CMK (cell line): ENCODE measurements at places on chromosomes 5 and 9.
A peak's percentile ranks its signal among the peaks of the same experiment; 100 is the strongest.

- no peak for DNase-seq
Observed at GRCh38 chr9:137056739-137057415, 3.0 kb upstream of the ENTPD2 start.

- DNase-seq, result peak; percentile 11
Observed at GRCh38 chr9:13088720-13089427, 190.6 kb downstream of the MPDZ start.

DNA sequence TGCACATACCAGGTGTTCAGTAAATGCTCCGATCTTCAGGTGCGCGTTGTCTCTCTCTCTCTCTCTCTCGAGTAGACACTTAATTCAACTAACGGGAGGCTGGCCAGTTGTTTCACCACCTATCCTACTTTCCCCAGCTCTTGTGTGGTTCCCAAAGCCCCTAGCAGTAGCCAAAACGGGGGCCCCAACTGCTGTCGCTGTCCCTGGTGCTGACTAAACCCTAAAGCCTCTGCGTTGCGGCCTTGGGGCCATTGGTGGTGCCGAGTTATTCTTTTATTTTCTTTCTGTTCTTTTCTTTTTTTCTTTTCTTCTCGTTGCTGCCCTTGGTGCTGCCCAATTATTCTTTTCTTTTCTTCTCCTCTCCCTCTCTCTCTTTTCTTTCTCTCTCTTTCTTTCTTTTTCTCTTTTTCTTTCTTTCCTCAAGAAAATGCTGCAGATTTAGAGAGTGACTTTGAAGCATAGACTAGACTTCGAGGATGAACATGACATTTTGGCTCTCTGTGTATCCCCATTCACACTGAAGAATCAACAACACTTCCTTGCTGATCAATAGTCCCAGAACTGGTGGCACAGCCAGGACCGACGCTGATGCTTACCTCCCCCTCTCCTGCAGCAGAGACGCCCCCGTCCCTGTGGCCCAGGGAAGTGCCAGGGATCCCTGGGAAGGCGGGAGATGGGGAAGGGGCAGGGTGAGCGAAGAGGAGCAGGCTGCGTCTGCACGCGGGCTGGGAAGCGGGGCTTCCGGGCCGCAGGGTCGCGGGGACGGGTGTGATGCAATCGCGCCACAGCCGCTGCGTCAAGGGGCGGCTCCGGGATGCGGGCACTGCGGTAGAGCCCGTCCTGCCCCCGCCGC, at the start of gene FBLL1:
Gene FBLL1, plus strand, starts transcription at position 785 of the 853 bp plus-strand sequence. CDS start 200 bp downstream, outside the sequence.
- DNase-seq, result no peak

DNA sequence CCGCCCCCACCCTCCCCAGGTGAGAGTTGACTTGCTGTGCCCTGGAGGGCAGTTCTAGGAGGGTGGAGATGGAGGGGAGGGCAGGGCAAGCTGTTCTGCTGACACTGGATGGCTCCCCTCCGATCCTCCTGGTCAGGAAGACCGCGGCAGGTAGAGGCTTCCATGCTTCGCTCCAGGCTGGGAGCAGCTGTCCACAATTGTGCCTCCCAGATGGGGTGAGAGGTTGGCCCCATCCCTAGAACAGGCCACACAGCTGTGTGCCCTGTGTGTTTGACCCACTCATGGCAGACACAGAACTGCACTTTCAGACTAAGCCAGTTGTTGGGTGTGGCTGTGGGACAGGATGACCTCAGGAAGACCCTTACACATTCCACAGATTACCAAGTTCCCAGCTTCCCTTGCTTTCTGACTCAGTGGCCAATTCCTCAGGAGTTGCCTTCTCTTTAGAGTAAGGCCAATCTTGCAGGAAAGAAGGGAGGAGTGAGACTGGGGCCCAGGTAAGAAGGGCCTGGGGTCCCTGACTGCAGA, 72.1 kb upstream of the HSPA9 start:
- no peak for DNase-seq

- no peak for DNase-seq
Observed at GRCh38 chr5:106986006-106986405, 684.7 kb downstream of the EFNA5 start.

DNA sequence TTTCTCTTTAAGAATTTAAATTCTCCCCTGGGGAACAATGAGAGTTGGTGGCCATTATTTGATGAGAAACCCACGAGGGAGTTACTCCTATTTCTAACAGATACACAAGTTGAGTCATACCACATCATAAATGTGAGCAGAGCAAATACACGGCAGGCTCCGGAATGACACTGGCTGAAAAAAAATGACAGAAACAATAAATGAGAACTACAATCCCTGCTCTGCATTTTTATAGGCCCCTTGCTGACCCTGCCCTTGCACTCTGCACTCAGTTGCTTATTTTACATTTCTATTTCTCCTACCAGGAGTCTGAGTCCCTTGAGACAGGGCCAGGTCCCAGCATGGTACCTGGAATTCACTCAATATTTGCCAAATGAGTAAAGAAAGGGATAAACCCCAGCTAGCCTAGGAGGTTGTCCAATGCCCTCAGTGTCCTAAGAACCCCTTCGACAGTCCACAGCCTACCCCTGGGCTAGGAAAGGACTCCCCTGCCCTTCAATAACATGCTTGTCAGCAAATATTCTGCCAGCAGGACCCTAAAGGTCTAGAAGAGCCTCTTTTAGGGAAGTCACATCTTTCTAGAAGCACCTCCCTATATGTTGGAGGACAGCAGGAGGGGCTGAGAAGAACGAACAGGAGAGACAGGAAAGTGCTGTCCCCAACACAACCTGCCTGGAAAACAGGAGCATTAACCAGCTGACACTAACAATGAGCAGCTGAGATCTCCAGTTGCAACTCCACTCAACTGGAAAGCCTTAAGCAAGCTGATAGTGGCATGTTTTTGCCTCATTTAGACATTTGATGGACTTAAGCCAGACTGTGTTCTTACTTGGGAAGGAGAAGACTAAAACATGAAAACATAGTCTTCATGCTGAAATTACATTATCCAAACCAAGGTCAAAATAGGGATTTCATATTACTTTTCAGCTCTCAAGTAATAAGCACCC, 191.2 kb downstream of the ACTL7B start:
- no peak for DNase-seq

GRCh38 chr5:140113699-140114263, at the start of gene PURA:
Gene PURA, plus strand, starts transcription at chr5:140114109. Its CDS starts 73 bp downstream, at chr5:140114182.
- DNase-seq, result peak; percentile 88

- no peak for DNase-seq
Observed at GRCh38 chr5:172245046-172245445, 38.5 kb downstream of the UBTD2 start.

DNA sequence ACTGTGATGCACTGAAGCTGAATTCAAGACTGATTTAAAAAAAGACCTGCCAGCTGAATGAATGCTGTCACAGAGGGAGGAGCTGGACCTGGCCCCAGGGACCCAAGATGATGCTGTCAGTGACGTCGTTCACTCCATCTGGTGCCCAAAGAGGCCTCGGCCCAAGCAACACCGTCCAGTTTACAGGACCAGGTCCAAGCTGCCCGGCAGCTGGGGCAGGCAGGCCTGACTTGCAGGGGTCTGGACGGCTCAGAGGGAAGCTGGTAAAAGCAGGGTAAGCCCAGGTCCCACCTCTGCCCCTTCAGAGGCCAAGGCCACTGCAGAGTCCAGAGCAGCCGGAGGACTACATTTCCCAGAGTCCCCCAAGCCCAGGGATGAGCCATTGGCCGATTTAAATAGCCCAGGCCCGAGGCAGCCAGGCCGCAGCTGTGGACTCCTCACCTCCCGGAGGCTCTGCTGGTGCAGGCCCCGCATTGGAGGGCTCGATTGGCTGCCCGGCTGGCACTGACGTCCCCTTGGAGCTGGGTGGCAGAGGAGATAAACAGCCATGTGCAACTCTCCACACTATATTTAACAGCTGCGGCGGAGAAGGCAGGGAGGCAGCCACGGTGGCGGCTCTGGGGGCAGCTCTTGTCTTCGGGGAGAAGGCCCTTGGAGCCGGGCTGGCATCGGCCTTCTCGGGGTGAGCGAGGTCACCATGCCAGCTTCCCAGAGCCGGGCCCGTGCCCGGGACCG, at the start of gene PLPP7:
Gene PLPP7, plus strand, starts transcription at position 423 of the 735 bp plus-strand sequence. Its CDS starts 275 bp downstream, at position 698.
- DNase-seq, result no peak

DNA sequence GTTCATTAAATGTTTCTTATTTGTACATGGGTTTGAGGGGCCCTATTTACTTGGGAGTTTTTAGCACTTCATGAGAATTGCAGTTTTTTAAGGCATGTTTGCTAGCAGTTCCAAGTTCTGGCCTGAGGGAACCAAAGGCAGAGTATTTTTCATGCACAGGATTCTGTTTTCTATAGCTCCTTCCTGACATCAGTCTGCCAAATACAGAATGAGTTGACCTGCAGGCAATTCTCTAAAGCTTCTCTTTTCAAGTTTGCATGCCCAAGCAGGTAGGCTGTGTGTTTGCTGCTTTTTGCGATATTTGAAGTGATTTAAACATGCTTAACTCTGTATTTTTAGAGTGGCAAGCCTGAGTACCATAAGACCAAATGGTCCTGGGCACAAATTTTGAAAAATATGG, 75.8 kb downstream of the AOPEP start:
- no peak for DNase-seq

GRCh38 chr9:114437401-114437893, 49.7 kb upstream of the AKNA start:
- DNase-seq, result no peak

GRCh38 chr5:134003817-134004625, 754 bp downstream of the VDAC1 start:
- DNase-seq, result peak; percentile 37

GRCh38 chr5:180324601-180324950, 28.6 kb downstream of the GFPT2 start:
- DNase-seq, result no peak

- DNase-seq, result no peak
Observed at GRCh38 chr5:18720002-18720401, 1085.7 kb downstream of the TAF11L14 start.

GRCh38 chr5:91293131-91293530, 90.0 kb downstream of the ARRDC3 start:
- DNase-seq, result no peak

GRCh38 chr5:158758675-158759074, 341.0 kb downstream of the EBF1 start:
- no peak for DNase-seq

- no peak for DNase-seq
Observed at GRCh38 chr9:69047371-69047770, 11.8 kb downstream of the FXN start.

DNA sequence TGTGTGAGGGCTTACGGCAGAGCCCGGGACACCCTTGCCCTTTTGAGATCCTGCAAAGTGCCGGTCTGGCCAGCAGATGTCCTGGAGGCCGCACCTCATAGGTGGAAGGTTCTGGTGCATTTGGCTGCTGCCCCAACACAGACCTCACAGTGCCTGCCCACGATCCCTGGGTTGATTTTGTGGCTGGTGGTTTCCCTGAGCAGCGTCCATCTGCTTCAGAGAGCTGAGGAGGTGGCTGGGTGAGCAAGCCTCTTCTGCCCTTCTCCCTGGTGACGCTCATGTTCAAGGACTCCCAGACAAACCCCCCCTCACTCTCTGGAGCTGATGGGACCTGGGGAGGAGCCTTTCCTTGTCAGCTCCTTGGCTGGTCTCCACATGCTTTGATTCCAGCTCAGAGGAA, 18.9 kb downstream of the BNIP1 start:
- DNase-seq, result no peak

- no peak for DNase-seq
Observed at GRCh38 chr5:41858890-41859289, 11.3 kb downstream of the OXCT1 start.

GRCh38 chr9:93871286-93871685, 83.9 kb downstream of the BARX1 start:
- no peak for DNase-seq

DNA sequence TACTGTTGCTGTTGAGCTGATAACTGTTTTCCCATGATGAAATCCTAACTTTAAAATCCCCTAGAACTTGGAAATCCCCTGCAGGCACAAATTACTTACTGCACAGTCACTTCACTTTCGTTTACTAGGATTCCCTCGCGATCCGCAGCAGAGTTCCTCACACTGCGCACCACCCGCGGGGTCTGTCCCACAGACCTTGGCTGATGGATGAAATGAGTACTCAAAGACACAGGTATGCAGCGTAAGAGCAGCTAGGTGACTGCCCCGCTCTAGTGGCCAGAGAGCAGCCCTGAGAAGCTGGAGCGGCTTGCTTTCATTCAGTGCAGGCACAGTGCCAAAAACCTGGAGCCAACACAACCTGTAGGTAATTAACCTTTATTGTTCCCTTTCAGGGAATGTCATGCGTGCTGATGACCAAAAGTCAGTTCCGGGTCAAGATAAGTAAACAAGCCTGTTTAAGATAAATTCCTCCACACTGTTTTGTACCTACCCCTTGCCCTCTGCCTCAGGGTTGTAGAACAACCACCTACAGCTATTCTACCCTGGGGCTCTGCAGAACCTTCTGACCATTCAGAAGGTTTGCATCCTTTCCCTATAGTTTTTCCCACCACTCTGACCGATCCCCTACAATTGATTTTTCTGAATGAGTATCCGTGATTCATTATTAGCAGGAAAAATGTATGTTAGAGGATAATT, 191.2 kb downstream of the CDH9 start:
- no peak for DNase-seq

DNA sequence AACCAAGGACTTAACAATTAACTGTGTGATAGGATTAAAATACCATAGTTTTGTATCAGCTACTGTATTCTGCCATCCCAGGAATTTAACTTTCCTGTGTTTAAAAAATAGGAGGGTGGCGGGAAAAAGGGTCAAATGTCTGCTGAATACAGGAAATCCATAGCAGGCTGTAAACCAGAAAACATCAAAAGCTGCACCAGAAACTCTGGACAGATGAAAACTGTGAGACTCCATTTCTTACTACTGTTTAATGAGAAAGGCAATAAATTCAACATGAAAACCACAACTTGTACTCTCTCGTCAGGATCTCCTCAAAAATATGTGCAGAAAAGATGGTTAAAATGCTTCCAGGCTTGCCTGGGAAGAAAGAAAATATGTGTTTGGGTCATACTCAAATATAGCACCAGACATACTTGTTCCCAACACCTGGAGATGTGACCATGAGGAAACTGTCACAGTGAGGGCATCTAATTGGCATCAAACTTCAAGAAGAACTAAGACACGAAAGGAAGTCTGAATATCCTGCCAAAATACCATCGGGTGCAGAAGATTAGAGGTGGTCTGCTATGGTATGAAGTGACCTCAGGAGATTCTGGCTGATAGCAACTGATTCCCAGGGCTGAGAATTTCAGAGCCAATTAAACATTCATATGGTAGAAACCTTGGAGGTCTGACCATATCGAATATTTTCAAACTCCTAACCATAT, 164.7 kb upstream of the TARS1 start:
- no peak for DNase-seq

DNA sequence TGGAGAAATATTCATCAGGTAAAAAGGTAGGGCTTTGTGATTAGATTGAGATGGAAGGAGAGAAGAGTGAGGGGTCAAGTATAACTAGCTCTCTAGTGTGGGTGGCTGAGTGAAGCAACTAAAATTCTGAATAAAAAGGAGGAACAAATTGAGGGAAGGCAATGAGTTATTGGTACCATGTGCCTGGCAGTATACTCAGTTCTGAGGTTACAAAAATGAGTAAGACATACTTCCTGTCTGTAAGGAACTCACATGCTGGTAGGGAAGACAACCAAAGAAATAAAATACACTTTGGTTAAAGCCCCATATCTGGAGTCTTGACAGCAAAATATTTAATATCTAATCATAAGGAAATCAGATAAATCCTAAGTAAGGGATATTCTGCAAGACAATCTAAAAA, 476.8 kb upstream of the C9orf72 start:
- DNase-seq, result no peak
